Keratinocyte (primary cell): ENCODE measurements at places on chromosomes 13 and 19. TPM values are rescaled to one million over a fixed set of nuclear protein-coding genes. Genes with fewer than 3 reads are reported as not detected.

DNA sequence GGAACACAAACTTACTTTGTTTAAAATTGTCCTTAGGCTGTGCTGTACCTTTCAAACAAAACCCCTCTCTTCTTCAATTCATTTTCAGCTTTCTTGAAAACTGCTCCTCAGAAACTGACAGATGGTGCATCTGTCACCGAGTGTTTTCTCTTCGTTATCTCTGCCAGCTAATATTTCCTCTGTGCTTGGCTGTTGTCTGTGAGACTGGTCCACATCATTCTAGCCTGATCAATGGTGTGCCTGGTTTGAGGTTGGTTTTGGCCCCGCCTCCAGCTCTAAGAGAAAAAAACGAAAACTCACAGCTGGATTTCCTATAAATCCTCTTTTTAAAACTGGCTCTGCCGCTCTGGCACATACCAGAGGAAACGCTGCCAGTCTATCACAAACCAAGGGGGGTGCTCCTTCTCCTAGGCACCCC is 79.7 kb downstream of the STARD13 start:
- H3K27me3 ChIP-seq: no peaks in the 10 kb centered on the region
- peaks cover 29% of the 10 kb centered on the region for H3K4me1 ChIP-seq
- no peak for DNase-seq
- no peak overlapping the region for H3K27ac ChIP-seq
- peaks cover 3% of the 10 kb centered on the region for H3K36me3 ChIP-seq

- H3K4me1 ChIP-seq: no peaks in the 10 kb centered on the region
- no peak overlapping the region for H3K27ac ChIP-seq
- H3K36me3 ChIP-seq: no peaks in the 10 kb centered on the region
- DNase-seq: no peak
Measured at GRCh38 chr13:71457645-71458044, 409.4 kb downstream of the DACH1 start.

DNA sequence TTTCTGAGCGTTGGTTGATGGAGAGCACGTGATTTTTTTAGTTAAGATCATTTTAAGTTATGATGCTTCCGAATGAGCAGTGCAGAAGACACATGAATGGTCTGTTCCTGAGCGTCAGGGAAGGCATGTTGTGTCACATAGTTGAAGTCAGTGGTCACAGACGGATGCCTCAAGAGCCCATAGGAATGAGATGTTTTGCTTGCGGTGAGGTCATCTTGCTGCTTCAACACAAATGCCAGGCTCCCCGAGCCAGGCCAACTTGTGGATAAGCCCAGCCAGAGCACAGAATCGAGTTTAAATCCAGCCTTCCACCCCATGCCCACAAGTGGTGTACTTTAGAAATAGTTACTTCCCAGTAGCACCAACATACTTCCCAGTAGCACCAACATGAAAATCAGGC is 5.4 kb downstream of the UPF3A start:
- no peak for DNase-seq
- peaks cover 5% of the 10 kb centered on the region for H3K36me3 ChIP-seq
- H3K4me1 ChIP-seq: peaks cover 17% of the 10 kb centered on the region
- no peaks in the 10 kb centered on the region for H3K27me3 ChIP-seq

DNA sequence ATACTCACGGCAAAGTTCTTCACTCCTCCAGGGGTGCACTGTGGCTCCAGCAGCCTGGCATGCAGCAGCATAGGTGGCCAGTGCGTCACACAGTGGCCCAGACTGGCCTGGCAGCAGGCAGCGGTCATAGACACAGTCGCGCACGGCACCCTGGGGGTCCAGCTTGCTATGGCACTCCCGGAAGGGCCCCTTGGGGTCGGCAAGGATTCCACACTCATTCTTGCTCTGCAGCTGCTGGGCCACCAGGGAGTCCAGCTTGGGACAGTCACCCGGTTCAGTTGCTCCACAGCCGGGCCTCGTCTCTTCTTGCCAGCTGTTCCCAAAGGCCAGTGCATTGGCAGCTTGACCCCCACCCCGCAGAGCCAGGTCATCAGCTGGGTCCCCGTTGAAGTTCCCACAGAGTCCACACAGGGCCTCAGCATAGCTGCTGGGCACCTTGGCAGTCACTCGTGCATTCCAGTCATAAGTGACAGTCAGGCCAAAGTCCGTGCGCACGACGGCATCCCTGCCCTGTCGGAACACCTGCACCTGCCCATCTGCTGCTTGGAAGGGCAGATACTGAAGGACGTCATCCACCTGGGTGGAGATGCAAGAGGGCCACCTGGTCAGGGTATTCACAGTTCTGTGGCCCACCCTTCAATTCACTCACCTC is 20.6 kb downstream of the FCGBP start:
- no peak overlapping the region for H3K4me3 ChIP-seq
- DNase-seq: no peak
- H3K27me3 ChIP-seq: peaks cover 20% of the 10 kb centered on the region
- H3K4me1 ChIP-seq: no peaks in the 10 kb centered on the region

GRCh38 chr13:42393573-42394360 is 121.8 kb downstream of the AKAP11 start:
- peaks cover 10% of the 10 kb centered on the region for H3K27me3 ChIP-seq
- H3K27ac ChIP-seq: no peak overlapping the region
- no peaks in the 10 kb centered on the region for H3K36me3 ChIP-seq
- no peaks in the 10 kb centered on the region for H3K4me1 ChIP-seq
- H3K4me3 ChIP-seq: no peak overlapping the region
- DNase-seq: no peak

- H3K4me3 ChIP-seq: no peak overlapping the region
- no peaks in the 10 kb centered on the region for H3K36me3 ChIP-seq
- H3K27ac ChIP-seq: no peak overlapping the region
- H3K4me1 ChIP-seq: peaks cover 17% of the 10 kb centered on the region
Measured at GRCh38 chr13:51004111-51004865, 94.7 kb downstream of the RNASEH2B start.

GRCh38 chr19:13018035-13018914 is 23.0 kb downstream of the NFIX start:
- no peaks in the 10 kb centered on the region for H3K36me3 ChIP-seq
- peaks cover 86% of the 10 kb centered on the region for H3K4me1 ChIP-seq
- DNase-seq: no peak
- H3K27ac ChIP-seq: peak overlapping the region; percentile 95

- H3K4me3 ChIP-seq: no peak overlapping the region
- H3K4me1 ChIP-seq: no peaks in the 10 kb centered on the region
Measured at GRCh38 chr13:33710924-33711323, 107.0 kb upstream of the RFC3 start.

GRCh38 chr19:15874821-15875474 is 22.9 kb downstream of the CYP4F2 start:
- H3K36me3 ChIP-seq: no peaks in the 10 kb centered on the region
- H3K4me1 ChIP-seq: peaks cover 7% of the 10 kb centered on the region
- H3K27ac ChIP-seq: no peak overlapping the region
- H3K4me3 ChIP-seq: no peak overlapping the region

GRCh38 chr13:104954210-104954609 is 1581.3 kb downstream of the EFNB2 start:
- H3K4me1 ChIP-seq: no peaks in the 10 kb centered on the region
- no peak overlapping the region for H3K4me3 ChIP-seq
- H3K27me3 ChIP-seq: no peaks in the 10 kb centered on the region
- no peak overlapping the region for H3K27ac ChIP-seq
- H3K36me3 ChIP-seq: no peaks in the 10 kb centered on the region

SLAIN1 gene
- not detected in 3 replicates for polyA plus RNA-seq

ZNF628 gene
- 0.22 to 1.5 TPM (median 0.39 TPM) in 3 replicates for polyA plus RNA-seq

CNFN gene
- polyA plus RNA-seq: 3.0 to 10.2 TPM (median 5.1 TPM) in 3 replicates

ODAD3 gene
- polyA plus RNA-seq: 0.05 to 0.52 TPM (median 0.09 TPM) in 3 replicates

IL12RB1 gene
- polyA plus RNA-seq: 0.09 TPM in 1 of 3 replicates, not detected in the others
